ENCODE measurements at places on chromosomes 2 and 18.

- no peak for DNase-seq
Measured at GRCh38 chr2:75954761-75955160, 244.0 kb upstream of the GCFC2 start.

DNA sequence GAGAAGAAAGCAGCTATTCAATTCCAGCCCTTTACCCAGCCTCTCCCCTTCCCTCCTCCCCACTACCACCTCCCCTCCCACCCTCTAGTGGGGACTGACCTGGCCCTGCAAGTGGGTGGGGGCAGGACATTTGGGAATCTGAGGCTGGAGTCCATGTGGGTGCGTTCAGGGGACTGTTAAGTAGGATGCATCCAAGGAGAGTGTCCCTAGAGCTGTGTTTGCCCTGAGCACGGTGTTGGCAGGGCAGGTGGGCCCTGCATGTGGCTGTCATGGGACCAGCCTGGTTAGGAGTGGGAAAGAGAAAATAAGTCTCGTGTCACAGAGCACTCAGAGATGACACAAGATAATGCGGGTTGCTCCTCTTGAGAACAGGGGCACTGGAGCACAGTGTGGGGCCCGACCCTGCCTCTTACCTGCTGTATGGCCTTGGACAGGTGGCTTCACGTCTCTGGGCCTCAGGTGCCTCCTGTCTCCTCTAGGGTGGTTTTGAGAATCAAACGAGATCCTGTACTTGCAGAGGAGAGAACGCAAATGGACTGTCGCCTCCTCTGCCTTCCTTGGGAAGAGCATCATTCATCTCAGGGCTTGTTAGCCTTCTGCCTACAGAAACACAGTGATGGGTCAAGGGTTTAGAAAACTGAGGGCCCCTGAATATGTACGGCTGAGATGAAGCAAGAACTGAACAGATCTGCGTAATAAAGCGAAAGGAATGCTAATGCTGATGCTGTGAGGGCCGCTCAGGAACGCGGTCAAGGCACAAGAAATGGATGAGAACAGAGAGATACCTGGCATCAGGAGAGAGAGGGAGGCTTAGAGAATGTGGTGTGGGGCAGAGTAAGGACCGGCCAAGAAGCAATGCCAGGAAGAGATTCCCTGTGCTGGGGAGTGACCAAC is 187.7 kb upstream of the HAAO start:
- no peak for DNase-seq

DNA sequence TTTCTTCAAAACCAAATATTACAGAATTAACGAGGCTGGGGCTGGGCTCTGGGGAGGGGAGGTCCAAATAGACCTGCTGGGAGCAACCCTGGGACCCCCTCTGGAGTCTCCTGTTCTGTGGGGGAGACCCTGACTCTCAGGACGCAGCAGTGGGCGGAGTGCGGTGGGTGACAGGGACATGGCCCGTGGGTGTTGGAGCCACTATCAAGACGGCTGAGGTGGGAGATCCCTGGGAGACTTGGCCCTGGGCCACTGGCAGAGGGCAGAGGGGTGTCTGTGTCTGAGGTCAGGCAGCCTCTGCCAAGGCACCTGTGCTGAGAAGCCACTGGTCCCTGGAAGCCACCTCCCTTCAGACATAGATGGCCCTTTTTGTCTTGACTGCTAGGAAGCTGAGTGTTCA is 79.5 kb upstream of the CTDP1 start:
- DNase-seq, result no peak

DNA sequence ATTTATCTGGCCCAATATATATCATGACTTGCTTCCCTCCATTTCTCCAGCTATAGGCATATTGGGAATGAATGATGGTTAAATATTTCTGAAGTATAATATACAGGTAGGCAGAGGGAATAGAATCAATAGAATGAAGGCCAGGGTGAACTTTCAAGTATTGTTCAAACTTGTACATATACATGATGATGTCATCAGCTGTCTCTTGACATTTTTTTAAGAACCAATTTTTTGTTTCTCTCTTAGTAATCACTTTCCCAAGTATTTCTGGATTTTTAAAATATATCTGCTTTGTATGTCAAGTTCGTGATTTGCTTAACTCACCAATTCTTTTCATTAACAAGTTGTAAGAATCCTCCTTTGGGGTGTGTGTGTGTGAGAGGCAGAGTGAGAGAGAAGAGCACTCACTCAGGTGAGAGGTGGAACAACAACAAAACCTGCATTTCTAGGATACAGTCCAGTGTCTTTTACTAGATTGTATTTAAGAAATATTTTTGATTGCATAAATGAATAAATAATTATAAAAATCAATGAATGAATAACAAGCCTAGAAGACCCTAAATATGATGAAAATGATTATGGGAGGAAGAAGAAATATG is 1239.1 kb downstream of the LRP1B start:
- DNase-seq, result no peak

DNA sequence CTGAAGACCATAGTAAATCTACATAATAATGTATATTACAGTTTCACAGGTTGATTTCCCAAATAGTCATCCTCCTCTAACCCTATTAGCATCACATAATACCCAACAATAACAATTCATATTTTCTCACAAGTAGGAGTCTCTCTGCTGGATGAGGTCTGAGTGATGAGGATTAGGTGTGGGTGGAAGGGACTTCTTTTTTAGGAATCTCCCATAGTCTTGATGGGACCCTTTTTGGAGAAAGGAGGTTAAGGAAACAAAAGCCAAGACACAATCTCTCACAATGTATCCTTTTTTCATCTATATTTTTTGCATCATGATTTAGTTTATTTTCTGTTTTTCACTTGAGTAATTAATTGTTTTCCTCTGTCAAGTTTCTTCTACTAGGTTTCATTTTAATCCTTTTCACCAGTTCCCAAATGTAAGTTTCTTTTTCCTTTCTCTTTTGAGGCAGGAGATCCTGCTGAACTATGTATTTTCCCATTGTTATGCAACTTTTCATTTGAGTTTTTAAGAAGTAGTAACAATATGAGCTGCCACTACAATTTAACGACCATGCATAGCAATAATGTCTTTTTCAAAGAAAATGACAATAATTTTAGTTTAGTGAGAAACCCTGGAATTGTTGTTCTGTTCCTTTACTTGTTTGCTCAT is 2.5 kb upstream of the IFIH1 start:
- DNase-seq, result no peak

DNA sequence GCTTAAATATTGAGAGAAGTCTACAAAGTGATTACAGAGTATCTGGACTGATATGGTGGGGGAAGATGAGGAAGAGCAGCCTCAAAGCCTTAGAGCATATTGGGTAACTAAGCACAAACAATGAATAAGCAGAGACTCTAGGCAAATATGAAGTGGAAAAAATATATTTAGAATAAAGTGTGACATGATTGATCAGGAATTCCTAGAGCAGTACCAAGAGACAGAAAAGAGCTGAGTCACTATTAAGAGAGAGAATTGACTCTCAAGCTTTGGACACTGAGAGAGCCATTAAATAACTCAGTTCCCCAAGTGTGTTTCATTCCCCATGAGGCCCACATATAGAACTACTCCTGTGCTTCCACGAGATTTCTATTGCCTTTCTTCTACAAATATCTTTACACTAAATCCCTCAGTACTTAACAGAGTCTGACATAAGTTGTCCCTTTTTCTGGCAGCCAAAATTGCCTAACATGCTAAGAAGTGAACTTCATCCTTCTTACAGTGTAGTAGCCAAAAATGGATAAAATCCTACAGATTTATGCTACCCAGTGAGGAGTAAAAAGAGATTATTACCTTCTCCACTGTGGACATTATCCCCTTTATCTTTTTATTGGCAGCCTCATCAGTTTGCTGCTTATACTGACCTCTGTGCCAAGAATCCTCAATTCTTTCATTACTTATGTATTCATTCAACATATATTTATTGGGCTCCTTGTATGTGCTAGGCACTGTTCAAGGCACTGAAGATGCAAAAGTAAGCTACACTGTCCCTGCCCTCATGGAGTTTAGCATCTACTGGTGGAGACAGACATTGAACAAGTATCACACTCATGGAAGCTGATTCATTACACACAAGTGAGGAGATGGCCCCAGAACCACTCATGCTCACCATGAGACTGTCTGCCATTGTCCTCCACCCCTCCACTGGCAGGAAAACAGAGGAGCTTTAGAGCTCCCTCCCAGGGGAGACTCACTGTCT is 45.4 kb downstream of the SLC40A1 start:
- DNase-seq, result peak; percentile 54

DNA sequence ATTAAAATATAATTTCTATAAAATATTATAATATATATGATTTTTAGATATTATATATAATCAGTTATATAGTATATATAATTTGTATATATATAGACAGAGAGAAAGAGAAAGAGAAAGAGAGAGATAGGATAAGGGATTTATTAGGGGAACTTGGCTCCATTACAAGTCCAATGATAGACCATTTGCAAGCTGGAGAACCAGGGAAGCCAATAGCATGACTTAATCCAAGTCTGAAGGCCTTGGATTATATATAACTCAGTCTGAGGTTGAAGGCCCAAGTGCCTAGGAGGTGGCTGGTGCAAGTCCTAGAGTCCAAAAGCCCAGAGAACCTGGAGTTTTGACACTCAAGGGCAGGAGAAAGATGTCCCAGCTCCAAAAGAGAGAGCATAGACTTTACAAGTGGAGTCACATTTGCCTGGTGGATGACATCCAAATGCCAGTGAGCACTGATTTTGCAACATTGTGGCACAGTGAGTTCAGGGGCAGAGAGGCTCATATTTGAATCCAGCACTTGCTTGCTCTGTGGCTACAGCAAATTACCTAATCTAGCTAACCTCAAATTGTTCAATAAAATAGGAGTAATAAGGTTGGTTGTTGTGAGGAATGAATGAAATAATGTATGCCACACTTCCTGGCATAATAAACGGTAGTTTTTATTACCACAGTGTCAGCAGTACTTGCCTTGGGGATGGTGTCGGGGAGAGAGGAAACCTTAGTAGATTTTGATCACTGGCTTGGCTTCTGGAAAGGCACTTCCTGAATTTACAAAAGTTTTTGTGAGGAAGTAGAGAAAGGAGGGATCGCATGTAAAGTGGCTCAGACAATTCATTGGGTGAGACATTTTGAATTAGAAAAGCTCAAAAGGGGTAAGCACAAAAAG is 69.6 kb upstream of the CD28 start:
- DNase-seq, result no peak

DNA sequence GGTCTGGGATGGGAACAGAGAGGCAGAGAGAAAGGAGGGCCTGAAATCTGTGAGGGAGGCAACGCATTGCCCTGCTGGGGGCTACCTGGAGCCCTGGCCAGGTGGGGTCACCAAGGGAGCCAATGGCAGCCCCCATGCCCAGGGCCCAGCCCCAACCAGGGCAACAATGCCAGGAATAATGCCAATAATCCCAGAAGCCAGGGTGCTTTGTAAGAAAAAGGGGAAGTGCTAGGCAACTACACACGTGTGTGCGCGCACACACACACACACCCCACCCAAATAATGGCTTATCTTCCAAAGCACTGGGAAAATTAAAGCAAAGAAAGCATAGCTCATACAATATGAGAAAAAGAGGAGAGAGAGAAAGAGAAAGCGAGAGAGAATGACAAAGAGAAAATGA is 7.0 kb upstream of the CLEC4F start:
- DNase-seq, result no peak

DNA sequence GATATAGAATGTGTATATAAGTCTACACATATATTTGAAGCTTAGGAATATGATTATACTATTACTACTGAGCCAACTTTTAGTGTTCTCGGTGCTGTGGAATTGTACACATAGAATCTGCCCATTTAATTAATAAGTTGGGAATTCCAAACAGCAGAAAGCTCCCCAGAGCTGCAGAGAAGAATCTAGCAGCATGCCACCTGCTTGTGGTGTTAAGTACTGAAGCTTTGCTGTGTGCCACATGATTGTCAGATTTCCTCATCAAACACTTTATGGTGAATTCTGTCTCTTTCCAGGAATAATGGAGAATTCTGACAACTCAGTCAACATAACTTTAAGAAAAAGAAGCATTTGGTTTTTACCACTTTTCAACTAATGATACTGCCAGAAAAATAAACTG is 117.8 kb downstream of the WDSUB1 start:
- DNase-seq, result no peak

DNA sequence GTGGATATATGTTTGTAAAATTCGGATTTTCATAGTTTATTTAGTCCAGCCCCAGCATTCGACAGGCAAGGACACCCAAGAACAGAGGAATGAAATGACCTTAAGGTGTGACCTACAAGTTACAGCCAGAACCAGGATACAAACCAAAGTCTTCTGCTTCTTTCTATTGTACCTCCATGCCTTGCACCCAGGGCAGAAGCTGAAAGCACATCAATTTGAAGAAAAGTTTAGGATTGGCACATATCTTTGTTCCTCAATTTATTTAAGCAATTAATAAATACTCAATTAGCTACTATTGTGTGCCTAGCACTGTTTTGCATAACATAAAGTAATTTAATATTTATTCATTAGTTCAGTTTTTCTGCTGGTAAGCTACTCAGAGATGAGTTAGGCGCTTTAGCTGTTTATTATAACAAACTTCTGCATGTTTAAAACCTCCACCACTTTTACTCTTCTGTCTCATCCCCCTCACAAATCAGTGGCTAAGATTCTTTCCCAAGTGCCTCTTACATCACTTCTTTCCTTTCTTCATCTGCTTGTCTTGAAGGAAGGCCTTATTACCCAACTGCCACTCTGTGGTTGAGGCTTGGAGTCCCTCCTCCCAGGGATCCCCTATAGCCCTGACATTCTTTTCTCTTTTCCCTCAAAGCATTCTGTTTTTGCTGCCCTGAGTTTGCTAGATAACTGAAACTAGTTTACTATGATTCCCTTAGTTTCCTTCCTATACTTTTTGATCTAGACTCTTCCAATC is 37.1 kb upstream of the DARS1 start:
- no peak for DNase-seq

DNA sequence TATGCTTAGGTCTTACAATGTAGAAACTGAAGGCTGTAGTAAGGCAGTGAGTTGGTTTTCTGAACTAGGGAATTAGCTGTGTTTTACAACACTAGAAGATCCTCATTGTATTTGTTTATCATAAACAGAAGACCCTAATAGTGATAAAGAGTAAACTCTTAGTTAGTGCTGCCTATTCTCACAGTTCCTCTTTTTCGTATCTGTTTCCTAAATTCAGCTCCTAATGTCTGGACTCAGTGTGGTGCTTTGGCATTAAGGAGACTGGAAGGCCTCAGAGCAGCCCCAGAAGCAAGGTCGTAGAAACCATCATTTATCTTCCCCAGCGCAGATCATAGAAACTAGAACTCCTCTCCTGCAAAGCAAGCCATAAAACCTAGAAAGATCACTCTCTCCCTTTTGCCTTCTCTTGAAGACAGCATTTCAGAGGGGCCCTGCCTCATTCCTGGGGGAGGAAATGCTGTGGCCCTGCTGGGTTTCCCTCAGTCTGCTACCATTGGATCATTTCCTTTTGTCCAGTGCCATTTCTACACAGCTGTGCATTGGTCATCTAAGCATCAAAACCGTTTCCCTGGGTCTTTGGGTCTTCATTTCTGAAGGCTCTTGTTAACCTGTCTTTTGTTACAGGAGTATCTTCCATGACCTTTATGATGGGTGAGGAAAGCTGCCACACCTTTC is 4.7 kb downstream of the ACP1 start:
- no peak for DNase-seq
